Activated naive CD4-positive, alpha-beta T cell treated with anti-CD3 and anti-CD28 coated beads for 36 hours (primary cell): ENCODE measurements at places on chromosomes 12 and 14. TPM values are rescaled to one million over a fixed set of nuclear protein-coding genes. Genes with fewer than 3 reads are reported as not detected.

GRCh38 chr12:106907411-106907810 lies 48.3 kb upstream of the TMEM263 start:
- no peaks in the 10 kb centered on the region for H3K36me3 ChIP-seq
- no peak for DNase-seq
- H3K4me1 ChIP-seq: peaks cover 12% of the 10 kb centered on the region
- H3K27ac ChIP-seq: no peak overlapping the region
- no peak overlapping the region for H3K4me3 ChIP-seq

- H3K27ac ChIP-seq: no peak overlapping the region
- no peaks in the 10 kb centered on the region for H3K27me3 ChIP-seq
- H3K36me3 ChIP-seq: peaks cover 13% of the 10 kb centered on the region
- no peak overlapping the region for H3K4me3 ChIP-seq
Observed at GRCh38 chr14:75150150-75150549, 23.3 kb upstream of the NEK9 start.

DNA sequence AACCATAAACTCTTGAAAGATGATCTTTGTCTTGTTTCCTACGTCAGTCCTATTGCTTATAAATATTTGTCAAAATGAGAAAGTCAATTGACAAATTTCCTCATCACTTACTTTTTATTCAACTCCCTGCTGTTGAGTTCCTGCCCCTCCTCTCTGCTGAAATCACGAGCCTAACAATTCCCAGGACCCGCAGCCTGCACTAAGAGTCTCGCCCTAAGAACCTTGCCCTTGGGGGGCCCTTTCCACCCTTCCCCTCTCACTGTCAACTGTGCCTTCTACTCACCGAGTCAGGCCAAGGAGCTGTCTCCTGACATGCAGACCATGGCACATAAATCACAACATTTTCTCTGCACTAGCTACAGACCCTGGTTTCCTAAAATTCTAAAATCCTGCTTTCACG lies 99.0 kb downstream of the STAB2 start:
- H3K4me3 ChIP-seq: no peak overlapping the region
- no peaks in the 10 kb centered on the region for H3K36me3 ChIP-seq
- no peak overlapping the region for H3K27ac ChIP-seq
- DNase-seq: no peak

DNA sequence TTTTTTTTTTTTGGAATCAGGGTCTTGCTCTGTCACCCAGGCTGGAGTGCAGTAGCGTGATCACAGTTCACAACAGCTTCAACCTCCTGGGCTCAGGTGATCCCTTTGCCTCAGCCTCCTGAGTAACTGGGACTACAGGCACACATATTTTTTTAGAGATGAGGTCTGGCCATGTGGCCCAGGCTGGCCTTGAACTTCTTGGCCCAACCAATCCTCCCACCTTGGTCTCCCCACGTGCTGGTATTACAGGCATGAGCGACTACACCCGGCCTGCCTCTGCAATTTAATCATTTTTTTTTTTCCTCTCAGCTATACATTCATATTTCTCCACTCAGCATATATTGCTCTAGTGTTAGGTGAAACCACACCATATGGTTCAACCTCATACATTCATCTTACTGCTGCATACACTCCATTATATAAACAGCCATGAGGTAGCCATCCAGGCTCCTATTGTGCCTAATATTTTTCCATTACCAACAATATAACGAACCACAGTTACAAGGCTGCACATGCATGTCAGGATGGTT lies 7.1 kb downstream of the STX2 start:
- DNase-seq: no peak
- peaks cover 21% of the 10 kb centered on the region for H3K4me1 ChIP-seq
- H3K4me3 ChIP-seq: no peak overlapping the region
- H3K36me3 ChIP-seq: no peaks in the 10 kb centered on the region

GRCh38 chr12:32273063-32273522 lies 126.3 kb upstream of the FGD4 start:
- no peaks in the 10 kb centered on the region for H3K36me3 ChIP-seq
- H3K27me3 ChIP-seq: no peaks in the 10 kb centered on the region
- peak overlapping the region; percentile 61 for H3K4me3 ChIP-seq
- peaks cover 19% of the 10 kb centered on the region for H3K4me1 ChIP-seq
- peak overlapping the region; percentile 91 for H3K27ac ChIP-seq

Gene FSCB
- total RNA-seq: not detected

DNA sequence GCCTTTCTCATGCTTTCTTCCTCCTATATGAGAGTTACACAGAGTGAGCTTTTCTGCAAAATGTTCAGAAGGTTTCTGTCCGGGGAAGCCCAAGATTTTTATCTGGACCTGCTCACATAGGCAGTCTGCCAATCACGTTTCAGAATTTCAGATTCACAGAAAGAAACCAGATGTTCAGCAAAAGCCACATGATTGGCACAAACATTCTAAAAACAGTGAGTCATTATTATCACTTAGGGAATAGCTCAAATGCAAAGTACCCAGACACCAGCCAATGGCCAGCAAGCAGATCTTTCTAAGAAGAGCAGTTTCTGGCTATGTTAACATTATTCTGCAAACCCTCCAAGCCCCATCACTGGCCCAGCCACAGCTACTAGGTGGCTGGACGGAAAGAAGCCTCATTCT lies 1558.5 kb upstream of the TMEM132C start:
- peaks cover 3% of the 10 kb centered on the region for H3K27me3 ChIP-seq
- H3K27ac ChIP-seq: no peak overlapping the region
- no peak overlapping the region for H3K4me3 ChIP-seq
- peak; percentile 5 for DNase-seq
- no peaks in the 10 kb centered on the region for H3K36me3 ChIP-seq
- peaks cover 2% of the 10 kb centered on the region for H3K4me1 ChIP-seq

DNA sequence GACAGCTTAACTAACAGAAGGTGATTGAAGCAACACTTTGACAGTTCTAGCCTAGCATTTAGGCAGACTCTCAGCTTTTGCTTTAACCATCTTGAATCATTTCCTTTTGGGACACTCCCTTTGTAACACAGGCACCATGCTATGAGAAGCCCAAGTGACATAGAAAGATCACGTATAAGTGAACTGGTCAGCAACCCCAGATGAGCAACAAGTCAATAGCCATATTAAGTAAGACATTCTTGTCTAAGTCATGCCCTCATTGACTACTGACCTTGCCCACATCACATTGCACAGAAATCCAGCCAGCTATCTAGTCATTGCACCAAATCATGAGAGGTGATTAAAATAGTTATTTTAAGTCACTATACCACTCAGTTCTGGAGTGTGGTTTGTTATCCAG lies 476.8 kb downstream of the TRHDE start:
- no peaks in the 10 kb centered on the region for H3K27me3 ChIP-seq
- DNase-seq: no peak
- no peaks in the 10 kb centered on the region for H3K36me3 ChIP-seq
- no peaks in the 10 kb centered on the region for H3K4me1 ChIP-seq
- no peak overlapping the region for H3K4me3 ChIP-seq
- no peak overlapping the region for H3K27ac ChIP-seq

- DNase-seq: no peak
- H3K36me3 ChIP-seq: no peaks in the 10 kb centered on the region
- no peaks in the 10 kb centered on the region for H3K4me1 ChIP-seq
- H3K27ac ChIP-seq: no peak overlapping the region
- peaks cover 3% of the 10 kb centered on the region for H3K27me3 ChIP-seq
Observed at GRCh38 chr12:106174876-106175275, 36.1 kb upstream of the NUAK1 start.

Gene IL23A
- total RNA-seq: 12.6 TPM

DNA sequence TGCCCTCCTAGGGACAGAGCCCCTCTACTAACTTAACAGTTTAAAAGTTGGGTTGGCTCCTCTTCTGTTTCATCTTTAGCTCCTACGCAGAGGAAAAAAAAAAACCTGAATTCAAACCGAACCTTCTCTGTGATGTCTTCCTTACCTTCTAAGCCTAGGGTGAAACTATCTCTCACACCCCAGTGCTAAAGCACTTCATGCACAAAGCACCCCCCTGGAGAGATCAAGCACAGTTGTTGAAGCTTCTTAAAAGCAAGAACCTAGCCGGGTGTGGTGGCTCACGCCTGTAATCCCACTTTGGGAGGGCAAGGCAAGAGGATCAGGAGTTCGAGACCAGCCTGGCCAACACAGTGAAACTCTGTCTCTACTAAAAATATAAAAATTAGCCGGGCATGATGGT lies 37.6 kb downstream of the CORO1C start:
- H3K36me3 ChIP-seq: peaks cover 6% of the 10 kb centered on the region
- H3K4me3 ChIP-seq: no peak overlapping the region
- H3K27ac ChIP-seq: no peak overlapping the region
- DNase-seq: no peak
- H3K4me1 ChIP-seq: peaks cover 77% of the 10 kb centered on the region
- H3K27me3 ChIP-seq: peaks cover 2% of the 10 kb centered on the region

- H3K27ac ChIP-seq: no peak overlapping the region
- peaks cover 13% of the 10 kb centered on the region for H3K4me1 ChIP-seq
- H3K27me3 ChIP-seq: no peaks in the 10 kb centered on the region
- H3K4me3 ChIP-seq: no peak overlapping the region
- no peak for DNase-seq
Observed at GRCh38 chr14:73709904-73710469, 4.2 kb downstream of the PNMA1 start.

GRCh38 chr14:24233538-24233866 lies 773 bp downstream of the GMPR2 start:
- H3K27me3 ChIP-seq: no peaks in the 10 kb centered on the region
- peak overlapping the region; percentile 97 for H3K27ac ChIP-seq
- peaks cover 58% of the 10 kb centered on the region for H3K4me1 ChIP-seq
- peaks cover 20% of the 10 kb centered on the region for H3K36me3 ChIP-seq
- DNase-seq: peak; percentile 51

GRCh38 chr14:22781301-22781991 lies 15.0 kb downstream of the OXA1L start:
- no peak for DNase-seq
- H3K36me3 ChIP-seq: no peaks in the 10 kb centered on the region
- no peak overlapping the region for H3K27ac ChIP-seq
- H3K4me3 ChIP-seq: no peak overlapping the region

DNA sequence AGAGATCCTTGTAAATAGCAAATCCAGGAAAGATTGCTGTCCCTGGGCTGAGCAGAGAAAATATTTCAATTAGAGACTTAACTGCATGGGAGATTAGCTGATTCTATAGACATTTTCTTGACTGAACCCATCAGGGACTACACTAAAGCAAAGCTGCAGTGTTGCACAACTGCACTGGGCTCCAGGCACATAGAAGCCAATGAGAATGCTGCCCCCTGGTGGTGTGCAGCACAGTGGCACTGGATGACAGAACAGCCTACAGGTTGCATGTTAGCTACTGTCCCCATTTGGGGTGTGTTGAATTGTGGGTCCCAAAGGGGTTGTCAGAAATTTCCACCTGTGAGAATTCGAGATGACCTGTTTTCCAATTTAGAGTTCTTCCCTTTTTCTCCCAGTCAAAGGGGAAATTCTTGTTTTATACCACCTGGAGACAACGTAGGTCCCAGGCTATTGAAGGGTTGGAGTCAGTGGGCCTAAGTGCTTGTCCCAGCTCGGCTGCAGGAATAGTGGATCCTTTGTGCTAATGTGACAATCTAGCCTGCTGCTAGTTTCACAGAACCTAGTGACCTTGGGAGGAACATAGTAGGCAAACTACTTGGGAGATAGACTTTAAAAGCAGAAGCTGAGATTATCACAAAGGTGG lies 114.7 kb downstream of the SLC8A3 start:
- H3K4me3 ChIP-seq: no peak overlapping the region
- H3K27ac ChIP-seq: no peak overlapping the region
- H3K36me3 ChIP-seq: no peaks in the 10 kb centered on the region
- peaks cover 2% of the 10 kb centered on the region for H3K27me3 ChIP-seq

DNA sequence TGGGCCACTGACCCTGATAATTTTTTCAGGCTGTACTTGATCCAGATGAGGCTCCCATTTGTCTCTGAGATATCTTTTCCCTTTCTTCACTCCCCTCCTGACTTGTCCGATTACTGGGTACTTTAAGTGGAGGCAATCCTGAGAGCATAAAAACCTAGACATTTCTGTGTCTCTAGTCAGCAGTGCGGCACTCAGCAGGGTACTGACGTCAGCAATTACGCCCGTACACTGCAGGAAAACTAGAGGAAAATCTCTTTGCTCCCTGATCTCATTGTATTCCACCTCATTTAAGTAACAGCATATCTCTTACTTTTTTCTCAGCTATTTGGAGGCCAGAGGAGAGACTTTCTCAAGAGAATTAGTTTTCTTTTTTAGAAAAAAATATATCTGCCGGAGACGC lies 315.5 kb upstream of the OR4E1 start:
- H3K4me1 ChIP-seq: peaks cover 36% of the 10 kb centered on the region
- peak overlapping the region; percentile 47 for H3K4me3 ChIP-seq
- peak overlapping the region; percentile 85 for H3K27ac ChIP-seq
- no peaks in the 10 kb centered on the region for H3K36me3 ChIP-seq

DNA sequence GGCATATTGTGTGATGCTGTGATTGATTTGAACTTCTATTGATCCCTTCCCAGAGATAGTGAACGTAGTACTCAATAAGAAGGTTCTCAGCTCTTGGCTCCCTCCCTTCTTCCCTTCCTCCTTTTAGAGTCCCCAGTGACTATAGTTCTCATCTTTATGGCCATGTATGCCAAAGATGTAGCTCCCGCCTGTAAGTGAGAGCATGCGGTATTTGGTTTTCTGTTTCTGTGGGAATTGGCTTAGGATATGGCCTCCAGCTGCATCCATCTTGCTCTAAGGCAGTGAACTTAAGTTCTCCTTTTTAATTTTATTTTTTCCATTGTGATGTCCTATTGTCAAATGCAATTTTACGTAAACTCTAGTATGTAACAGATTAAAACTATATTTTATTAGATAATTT lies 109.5 kb downstream of the AEBP2 start:
- no peaks in the 10 kb centered on the region for H3K27me3 ChIP-seq
- H3K27ac ChIP-seq: no peak overlapping the region
- H3K4me1 ChIP-seq: peaks cover 12% of the 10 kb centered on the region
- no peak for DNase-seq

DNA sequence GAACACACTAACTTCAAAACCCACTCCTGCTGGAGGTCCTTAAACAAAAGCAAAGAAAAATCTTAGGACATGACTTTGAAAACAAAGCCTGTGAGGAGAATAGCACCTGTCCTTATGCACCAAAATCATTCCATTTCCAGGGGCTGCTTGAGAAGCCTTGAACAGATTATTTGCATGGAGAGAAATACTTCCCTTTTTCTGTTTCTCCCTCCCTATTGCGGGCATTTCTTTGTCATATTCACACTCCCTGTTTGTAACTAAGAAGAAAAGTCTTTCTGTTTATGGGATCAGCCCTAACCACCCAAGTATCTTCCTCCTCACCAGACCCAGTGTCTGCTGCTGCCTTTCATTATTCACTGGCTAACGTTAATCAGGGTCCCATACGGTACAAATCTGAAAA lies 218.8 kb downstream of the DPF3 start:
- no peak for DNase-seq
- peaks cover 6% of the 10 kb centered on the region for H3K27me3 ChIP-seq
- H3K4me3 ChIP-seq: no peak overlapping the region
- H3K27ac ChIP-seq: no peak overlapping the region
- no peaks in the 10 kb centered on the region for H3K4me1 ChIP-seq
- peaks cover under 1% of the 10 kb centered on the region for H3K36me3 ChIP-seq

Gene OTUB2
- total RNA-seq: 1.7 TPM

- DNase-seq: no peak
- H3K36me3 ChIP-seq: peaks cover 22% of the 10 kb centered on the region
- H3K4me3 ChIP-seq: no peak overlapping the region
- H3K4me1 ChIP-seq: no peaks in the 10 kb centered on the region
Observed at GRCh38 chr12:26627335-26627734, 205.7 kb downstream of the ITPR2 start.

Gene FAM186B
- 0.12 TPM for total RNA-seq

Gene KRT86
- total RNA-seq: 0.15 TPM
